Stimulated activated CD8-positive, alpha-beta memory T cell treated with anti-CD3 and anti-CD28 coated beads, Interleukin-15, amount 100 ng/mL, for 4 hours (primary cell): ENCODE measurements at places on chromosomes 4 and X.

DNA sequence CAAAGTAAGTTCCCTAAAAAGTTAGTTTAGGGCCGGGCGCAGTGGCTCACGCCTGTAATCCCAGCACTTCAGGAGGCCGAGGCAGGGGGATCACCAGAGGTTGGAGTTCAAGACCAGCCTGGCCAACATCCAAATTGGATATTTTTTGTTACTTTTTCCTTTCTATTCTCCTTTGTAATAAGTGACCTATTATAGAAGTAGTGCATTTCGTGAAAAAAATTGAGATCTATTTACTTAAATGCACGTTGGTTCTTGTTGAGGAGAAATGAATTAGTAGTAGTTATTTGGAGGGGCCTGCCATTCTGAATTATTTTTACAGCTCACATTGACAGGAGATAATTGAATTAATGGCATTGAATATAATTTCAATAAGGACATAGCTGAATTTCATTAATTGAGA, 22.3 kb upstream of the NDUFC1 start:
- DNase-seq = no peak

DNA sequence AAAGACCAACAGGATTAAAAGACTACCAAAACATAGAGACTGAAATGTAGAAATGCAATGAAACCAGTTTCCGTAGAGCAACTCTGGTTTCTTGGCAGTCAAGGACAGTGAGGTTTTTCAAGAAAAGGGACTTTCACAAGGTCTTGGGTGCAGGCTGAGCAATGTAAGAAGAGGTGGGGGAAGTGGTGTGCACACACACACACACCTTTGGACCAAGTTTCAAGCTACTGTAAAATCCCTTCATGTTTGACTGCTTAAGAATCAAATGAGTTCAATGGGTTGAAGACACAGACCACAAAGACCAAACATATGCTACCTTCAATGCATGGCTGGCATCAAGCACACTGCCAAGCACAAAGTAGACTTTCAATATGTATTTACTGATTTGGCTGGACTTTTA, 17.8 kb upstream of the MCF2 start:
- no peak for DNase-seq

DNA sequence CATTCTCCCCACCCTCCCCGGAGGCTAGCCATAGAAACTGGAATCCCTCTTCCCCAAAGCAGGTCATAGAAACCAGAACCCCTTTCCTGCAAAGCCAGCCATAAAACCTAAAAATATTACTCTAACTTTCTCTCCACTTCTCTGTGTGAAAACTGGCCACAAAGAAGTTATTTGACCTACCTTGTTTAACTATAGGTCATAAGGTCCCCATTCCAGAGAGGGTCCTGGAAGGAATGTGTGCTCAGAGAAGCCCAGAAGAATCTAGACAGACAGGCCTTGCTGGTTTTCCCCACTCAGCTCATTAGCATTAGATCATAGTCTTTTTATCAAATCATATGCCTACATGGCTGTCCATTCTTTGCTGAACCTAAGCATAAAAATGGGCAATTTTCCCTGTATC, 52.8 kb upstream of the TEX13A start:
- DNase-seq = no peak

GRCh38 chrX:13938051-13938828, 91.5 kb downstream of the GEMIN8 start:
- DNase-seq = no peak
